Central memory CD8-positive, alpha-beta T cell (primary cell): ENCODE measurements at places on chromosomes 1 and 21.

- no peak for DNase-seq
Measured at GRCh38 chr1:234484991-234485739, 6.2 kb upstream of the TARBP1 start.

DNA sequence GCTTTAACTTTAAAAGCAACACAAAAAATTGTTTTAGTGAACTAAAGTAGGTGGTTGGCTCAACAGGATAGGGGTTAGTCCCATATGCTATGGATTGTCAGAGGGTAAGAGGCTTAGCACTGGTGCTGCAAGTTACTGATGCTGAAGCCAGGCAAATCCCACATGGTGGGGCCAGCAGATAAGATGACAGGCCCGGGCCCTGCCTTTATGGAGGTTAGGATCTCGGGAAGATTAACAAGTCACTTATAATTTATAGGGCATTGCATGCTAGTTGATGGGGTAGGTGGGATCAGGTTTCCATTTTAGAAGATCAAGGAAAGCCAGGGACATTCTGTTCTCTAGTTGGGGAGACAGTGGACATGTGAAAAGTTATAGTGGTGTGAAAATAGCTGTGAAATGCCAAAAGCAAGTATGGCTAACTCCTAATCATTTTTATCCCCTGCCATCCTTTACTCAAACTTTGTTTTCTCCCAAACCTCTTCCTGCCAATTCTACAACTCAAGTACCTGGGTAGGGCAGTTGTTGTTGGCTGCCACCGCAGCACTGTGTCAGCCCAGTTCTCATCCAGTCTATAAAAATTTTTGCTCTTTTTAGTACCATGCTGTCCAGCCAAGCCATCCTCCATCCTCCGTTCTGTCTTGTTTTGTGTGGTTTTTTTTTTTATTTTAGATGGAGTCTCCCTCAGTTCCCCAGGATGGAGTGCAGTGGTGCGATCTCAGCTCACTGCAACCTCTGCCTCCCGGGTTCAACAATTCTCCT is 10.3 kb downstream of the CHAF1B start:
- no peak for DNase-seq

- no peak for DNase-seq
Measured at GRCh38 chr1:119978018-119978505, 81.7 kb upstream of the ADAM30 start.

GRCh38 chr1:41474490-41475271 is 9.8 kb downstream of the EDN2 start:
- DNase-seq: no peak

DNA sequence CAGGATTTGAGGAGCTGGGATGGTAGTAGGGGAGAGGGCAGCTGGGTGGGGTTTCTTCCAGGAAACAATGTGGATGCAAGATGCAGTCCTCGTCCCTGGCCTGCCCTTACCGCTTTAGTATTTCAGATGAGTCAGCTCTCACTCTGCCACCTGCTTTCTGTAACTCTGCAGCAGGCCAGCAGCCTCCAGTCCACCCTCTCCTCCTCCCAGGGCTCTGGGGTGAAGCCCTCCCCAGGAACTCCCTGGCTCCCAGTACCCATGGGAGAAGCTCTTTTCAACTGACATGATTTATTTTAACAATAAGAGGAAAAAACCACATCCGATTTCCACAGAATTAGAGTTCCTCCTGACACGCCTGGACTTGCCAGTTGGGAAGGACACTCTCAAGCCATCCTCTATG is 39.0 kb upstream of the IL20 start:
- no peak for DNase-seq

GRCh38 chr1:28136922-28137613 is 39.4 kb downstream of the PTAFR start:
- DNase-seq: no peak
